ENCODE measurements at places on chromosomes 12 and 14.

DNA sequence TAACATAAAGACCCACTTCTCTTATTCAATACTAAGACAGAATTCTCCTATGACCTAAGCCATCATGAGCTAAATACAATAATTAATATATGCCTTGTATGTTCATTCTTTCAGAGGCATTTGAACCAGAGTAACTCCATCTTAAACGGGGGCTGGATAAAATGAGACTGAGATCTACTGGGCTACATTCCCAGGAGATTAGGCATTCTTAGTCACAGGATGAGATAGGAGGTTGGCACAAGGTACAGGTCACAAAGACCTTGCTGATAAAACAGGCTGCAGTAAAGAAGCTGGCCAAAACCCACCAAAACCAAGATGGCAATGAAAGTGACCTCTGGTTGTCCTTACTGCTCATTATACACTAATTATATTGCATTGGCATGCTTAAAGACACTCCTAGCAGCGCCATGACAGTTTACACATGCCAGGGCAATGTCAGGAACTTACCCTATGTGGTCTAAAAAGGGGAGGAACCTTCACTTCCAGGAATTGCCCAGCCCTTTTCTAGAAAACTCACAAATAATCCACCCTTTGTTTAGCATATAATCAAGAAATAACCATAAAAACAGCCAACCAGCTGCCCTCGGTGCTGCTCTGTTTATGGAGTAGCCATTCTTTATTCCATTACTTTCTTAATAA, 260.7 kb downstream of the SSPN start:
- DNase-seq, result no peak

GRCh38 chr14:35695647-35696046, 113.4 kb downstream of the RALGAPA1 start:
- DNase-seq, result no peak

DNA sequence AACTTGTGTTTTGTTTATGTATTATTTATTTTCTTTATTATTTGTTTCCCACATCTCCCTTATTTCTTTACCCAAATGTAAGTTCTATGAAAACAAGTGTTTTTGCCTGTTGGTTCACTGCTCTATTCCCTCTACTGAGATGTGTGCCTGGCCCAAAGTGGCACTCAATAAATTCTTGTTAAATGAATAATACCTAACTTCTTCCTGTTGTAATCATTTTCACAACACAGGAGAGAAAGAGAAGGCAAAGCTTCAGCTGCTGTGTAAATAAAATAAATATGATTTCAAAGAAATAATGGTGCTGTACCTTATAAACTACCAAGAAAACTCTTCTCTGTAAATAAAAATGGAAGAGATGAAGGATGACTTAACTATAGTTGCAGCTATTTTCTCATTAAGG, 116.2 kb downstream of the TRHDE start:
- DNase-seq, result no peak

DNA sequence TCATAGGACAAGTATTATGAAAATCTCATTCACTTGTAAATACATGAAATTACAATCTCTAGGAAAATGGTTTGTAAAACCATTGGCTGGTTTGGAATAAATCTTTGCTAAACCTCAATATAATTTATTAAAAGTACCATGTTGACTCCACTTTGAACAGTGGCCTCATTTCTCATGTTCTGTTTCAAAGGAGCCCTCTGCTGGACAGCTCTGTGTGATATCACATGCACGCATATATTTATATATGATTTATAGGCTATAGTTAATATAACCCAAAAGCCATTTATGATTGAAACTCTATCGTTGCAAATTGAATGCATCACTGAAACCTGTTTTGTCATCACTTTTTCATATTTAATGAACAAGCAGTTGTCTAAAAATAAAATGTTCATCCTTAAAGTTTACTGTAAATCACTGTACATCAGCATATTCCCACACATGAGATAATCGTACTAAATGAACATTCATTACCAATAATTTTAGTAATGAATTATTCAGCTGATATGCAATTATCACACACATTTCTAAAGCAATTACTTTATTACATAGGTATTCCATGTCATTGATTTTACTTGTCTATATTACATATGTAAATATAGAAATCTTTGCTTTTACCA, 493.8 kb downstream of the NPAS3 start:
- DNase-seq, result peak; percentile 36

- no peak for DNase-seq
Measured at GRCh38 chr12:52362118-52362726, 5.1 kb downstream of the KRT85 start.

- DNase-seq, result no peak
Measured at GRCh38 chr14:92649066-92649465, 99.4 kb downstream of the LGMN start.

GRCh38 chr12:81245458-81245857, 167.6 kb downstream of the ACSS3 start:
- DNase-seq, result no peak

DNA sequence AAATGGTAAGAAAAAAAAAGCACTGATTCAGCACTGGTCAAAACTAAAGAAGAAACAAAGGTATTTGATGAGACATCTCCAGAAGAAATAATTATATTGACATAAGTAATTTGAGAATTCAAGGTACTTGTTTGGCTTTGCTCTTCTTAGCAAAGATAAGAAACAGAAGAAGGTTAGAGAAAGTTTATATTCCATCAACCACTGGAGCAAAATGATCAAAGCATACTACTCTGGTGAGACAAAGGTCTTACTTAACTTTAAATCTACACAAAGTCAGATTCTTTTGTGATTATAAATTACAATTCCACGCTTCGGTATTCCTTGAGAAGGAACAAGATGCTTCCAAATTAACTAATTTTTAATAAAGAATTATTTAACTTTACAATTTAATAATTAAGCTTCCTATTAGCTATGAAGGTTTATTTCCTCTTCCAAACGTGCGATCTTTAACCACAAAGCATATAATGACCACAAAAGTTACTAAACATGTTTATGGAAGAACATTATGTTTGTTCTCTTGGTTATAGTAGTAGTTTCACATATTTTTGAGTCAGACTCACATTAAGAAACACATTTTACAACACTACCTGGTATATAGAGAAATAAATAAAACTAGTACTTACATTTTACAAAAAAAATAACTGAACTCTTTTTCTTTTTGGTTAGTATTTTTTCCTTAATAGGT, 53.4 kb downstream of the METTL25 start:
- DNase-seq, result no peak

DNA sequence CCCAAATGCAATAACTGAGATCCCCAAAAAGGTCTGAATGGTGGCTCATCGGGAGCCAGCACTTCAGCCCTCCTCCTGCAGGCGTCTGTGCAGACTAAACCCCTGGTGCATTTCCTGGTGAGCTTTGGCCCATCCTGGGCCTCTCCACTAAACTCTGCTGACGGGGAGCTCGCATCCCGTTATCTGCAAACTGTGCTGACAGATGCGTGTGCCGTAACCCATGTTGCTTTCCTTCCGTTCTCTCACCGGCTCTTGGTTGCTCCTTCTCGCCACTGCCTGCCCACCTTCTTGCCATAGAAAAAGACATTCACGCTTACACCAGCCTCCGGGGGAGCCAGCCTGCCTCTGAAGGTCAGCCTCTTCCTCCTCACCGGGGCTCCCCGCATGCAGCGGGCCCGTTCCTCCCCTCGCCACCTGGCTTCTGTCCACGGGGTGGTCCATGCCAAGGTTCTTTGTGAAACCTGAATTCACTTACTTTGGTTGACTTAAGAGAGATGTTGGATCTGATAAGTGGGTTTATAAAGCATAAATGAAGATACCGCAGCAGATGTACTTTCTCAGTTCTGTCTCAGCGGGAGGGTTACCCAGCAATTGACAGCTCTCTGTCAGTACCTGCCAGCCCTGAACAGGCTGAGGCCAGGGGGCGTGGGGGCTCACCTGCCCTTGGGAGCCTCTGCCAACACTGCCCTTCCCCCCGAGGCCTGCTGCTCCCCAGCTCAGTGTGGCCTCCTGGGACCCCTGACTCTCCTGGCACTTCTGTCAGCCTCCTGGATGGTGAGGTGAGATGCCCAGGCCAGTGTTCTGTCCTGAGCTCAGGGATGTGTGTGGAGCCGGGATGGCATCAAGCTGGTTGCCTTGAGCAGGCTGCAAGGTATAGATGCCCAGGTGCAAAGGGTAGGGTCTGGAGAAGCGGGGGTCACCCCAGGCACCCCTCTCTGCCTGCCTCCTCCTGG, 14.2 kb downstream of the ZFYVE21 start:
- DNase-seq, result no peak

GRCh38 chr12:54390668-54391551, 6.4 kb upstream of the ZNF385A start:
- DNase-seq, result no peak

- no peak for DNase-seq
Measured at GRCh38 chr14:105600939-105601359, 74.6 kb downstream of the TMEM121 start.

GRCh38 chr12:12439636-12440035, 82.8 kb downstream of the BORCS5 start:
- DNase-seq, result no peak

GRCh38 chr12:56165369-56165768, 7.2 kb downstream of the MYL6 start:
- DNase-seq, result no peak

GRCh38 chr12:47878293-47878917, 26.4 kb downstream of the VDR start:
- no peak for DNase-seq

GRCh38 chr14:59422069-59422881, 42.9 kb downstream of the GPR135 start:
- DNase-seq, result no peak

- no peak for DNase-seq
Measured at GRCh38 chr14:91946622-91947474, 646 bp downstream of the FBLN5 start.

- no peak for DNase-seq
Measured at GRCh38 chr12:103327676-103328075, 168.1 kb downstream of the C12orf42 start.

DNA sequence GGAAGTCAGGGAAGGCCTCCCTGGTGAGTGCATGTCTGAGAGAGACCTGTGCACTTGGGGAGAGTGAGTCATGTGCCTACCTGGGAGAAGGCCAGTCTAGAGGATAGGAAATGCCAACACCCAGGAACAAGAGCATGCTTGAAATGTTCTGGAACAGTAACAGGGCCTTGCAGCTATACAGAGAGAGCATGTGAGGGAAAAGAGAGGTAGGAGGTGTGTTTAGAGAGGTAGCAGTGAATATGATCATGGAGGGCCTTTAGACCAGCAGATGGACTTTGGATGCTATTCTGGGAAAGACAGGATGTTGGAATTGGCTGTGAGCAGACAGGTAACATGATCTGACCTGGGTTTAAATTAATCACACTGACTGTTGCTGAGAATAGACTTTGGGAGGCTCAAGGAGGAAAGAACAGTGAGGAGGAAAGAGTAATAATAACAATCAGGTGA, 1143.6 kb downstream of the FLRT2 start:
- no peak for DNase-seq

- DNase-seq, result no peak
Measured at GRCh38 chr14:33972583-33973081, 21.8 kb upstream of the EGLN3 start.

DNA sequence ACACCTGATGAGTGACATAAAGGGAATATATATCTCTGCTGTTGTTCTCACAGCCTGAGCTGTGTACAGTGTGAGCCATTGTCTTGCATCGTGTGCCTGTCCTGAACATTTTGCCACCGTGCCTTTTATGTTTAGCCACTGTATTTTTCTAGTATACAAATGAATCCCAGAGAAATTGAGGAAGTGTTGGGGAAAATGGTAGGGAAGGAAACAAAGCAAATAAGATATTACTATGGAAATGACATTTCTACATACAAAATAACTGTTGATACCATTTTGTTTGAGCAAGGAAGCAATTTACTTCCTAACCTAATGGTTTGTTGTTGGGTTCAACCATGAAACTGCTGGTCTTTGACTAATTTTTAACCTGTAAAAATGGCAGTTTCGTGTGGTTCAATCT, 5.5 kb downstream of the PSMA6 start:
- DNase-seq, result no peak

GRCh38 chr12:118984161-118984943, 3.0 kb downstream of the SRRM4 start:
- no peak for DNase-seq

DNA sequence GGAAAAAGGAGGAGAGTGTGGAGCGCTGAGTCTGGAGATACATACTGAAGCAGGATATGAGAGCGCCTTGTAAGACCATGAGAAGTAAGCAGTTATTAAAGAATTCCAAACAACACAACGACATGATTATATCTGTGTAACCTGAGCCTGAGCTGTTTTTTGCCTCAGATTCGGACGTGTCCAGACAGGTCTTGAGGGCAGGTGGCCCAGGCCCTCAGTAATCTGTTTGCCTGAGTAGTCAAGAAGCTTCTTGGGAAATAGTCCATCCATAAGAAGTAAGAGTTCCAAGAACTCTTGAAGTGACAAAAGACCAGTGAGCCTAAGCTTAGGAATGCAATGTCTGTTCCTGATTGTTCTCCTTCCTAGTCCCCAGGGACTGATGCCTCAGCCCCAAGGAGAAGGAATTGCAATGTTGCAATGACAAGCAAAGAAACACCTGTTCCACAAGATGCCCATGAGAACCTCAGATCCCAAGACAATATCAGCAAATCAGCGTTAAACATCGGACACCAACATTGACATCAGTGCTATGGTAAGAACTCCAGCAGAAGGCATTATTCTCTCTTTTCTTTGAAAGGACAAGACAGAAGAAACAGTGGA, 34.7 kb upstream of the ADAMTS20 start:
- DNase-seq, result no peak

GRCh38 chr14:90445011-90445410, 48.2 kb downstream of the CALM1 start:
- DNase-seq, result no peak

GRCh38 chr14:96095058-96095457, 55.9 kb downstream of the C14orf132 start:
- no peak for DNase-seq

DNA sequence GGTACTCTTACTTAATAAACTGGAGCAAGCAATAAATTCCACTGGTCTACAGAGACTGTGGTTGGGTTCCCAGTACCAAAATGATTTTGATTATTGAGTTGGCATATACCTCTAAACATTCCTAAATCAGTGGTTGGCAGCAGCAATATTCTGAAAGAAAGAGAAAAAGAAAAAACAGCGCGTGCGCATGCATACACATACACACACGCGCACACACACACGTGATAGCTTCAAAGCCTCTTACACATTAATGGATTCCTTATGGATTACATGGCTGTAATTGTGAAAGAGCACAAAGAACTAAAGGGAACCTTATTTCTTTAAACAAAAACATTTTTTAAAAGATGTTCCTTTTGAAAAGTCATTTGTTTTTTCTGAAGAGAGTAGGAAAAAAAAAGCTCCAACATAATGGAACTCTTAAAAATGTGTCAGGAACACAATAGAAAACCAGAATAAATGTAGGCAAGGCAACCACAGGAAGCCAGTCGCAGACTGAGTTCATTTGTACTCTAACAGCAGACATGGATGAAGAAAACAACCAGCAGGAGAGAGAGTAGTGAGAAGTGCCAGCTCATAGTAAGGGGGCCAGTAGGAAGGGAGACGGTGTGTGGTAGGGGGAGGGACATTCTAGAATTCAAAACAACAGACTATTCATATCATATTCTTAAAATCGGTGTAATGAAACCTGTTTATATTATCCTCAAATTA, 80.0 kb downstream of the DRAM1 start:
- no peak for DNase-seq
